ENCODE measurements at places on chromosomes 2 and 18.
A peak's percentile ranks its signal among the peaks of the same experiment; 100 is the strongest.

GRCh38 chr2:171431677-171432167, 2.1 kb downstream of the METTL8 start:
- no peak for DNase-seq

DNA sequence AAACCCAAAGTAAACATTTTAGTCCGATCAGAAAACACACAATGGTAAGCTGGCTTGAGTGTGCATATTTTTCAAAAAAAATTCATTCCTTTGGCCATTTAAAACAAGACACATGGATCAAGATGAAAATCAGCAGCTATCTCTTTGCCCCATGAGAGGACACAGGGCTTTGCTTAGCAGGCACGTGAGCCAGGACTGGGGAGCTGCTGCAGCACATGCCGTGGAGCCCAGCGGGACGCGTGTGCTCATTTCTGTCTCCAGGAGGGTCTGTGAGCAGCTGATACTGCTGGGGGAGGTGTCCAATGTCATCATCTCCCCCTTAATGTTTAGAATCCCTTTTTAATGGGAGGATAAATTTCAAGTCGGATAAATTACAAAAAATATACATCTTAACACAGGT, 49.8 kb upstream of the CNGA3 start:
- no peak for DNase-seq

- peak; percentile 74 for DNase-seq
These were observed 285.1 kb downstream of the MTX2 start for GRCh38 chr2:176554101-176555048.

DNA sequence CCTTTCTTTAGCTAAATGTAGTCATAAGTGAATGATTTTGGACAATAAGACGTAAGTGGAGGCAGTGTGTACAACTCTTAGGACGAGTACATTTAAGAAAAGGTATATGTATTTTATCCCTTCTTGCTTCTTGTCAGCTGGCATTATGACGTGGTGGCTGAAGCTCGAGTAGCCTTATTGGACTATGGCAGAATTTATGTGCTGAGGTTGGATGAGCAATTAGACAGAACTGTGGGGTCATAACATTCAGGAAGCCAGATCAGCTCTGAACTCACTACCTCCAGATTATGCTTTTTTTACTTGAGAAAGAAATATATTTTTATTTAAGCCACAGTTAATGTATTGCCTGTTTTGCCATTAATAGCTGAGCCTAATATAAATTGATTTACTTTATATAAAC, 661.5 kb downstream of the ERBB4 start:
- DNase-seq: peak; percentile 20

- DNase-seq: peak; percentile 7
These were observed 142.0 kb downstream of the TSN start for GRCh38 chr2:121897335-121897970.

DNA sequence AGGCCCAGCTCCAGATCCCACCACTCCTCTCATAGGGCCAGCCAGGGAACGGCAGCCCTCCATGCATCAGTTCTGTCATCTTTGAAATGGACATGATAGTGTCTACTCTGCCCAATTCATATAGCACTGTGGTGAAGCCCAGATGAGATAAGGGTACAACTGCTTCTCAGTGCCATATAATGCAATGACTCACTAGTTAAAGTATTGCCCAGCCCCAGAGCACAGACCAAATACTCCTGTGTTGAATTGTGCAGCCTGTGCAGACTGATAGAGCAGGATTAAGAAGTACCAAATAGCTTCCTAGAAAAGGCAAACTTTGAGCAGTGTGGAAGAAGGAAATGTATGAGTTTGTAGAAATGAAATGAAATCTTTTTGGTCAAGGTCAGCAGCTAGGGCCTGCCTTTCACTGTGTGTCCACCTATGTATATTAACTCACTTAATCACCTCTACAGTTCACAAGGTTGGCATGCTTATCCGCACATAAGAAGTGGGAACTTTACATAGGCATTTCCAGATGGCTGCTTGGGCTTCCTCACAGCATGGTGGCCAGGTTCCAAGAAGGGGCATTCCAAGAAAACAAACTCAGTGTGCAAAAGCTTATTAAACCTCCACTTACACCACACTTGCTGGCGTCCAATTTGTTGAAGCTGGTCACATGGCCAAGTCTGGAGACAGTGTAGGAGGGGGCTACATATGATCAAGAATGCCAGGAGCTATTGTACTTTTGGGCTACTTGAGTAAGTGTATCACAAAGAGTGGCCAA, 102.8 kb upstream of the COPS8 start:
- DNase-seq: no peak

DNA sequence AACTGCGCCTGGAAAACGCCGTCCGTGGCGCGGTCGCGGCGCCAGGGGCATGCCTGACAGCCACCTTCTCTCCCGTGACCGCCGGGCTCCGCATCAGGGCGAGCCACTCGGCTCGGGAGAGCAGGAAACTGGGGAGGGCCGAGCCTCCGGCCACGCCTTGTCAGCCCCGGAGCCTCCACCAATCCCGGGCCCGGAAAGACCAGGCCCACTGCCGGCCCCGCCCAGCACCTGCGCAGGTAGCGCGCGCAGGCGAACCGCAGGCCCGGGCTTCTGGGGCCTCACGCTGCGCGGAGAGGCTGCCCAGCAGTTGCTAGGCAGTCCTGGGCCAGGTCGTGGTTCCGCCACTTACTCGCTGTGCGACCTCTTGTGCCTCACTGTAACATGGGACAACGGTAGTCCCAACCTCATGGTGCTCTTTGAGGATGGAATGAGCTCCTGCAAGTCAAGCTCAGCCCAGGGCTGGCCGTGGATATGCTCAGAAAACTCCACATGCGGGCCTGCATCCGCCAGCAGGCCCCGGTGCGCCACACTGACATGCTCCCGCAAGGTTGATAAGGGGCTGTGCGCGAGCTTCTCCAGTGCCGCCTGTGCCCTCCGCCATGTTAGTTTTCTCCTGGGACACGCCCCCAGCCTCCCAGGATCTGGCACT, 97.1 kb downstream of the INHBB start:
- DNase-seq: no peak

GRCh38 chr18:76405681-76406356, 89.2 kb downstream of the ZNF516 start:
- no peak for DNase-seq

DNA sequence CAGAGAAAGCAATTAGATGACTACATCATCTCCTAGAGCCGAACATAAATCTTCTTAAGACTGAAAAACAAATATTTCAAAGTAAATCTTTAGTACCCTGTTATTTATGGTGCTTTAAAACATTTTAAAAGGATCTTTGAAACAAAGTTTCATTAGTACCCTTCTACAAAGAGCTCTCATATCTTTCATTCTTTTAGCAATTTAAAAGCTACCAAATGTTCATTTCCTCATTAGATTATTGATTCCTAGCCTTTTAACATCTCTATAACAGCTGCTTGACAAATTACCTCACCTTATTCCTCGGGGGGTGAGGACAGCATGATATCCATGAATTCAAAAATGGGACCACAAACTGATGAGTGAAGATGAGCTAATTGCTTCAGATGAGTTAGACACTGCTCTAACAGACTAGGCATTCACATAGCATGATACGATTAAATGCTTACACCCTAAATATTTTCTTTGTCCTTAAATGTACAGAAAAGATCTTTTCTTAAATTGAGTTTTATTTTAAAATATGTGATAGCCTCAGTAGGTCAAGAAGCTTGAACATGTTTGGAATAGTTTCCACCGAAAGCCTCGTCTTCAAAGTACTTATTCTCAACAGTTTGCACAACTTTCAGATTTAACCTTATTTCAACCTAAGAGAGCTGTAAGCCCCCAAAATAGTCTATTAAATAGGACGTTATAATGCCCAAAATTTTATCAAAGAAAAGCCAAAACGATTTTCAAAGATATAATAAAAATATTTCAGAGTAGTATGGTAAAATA, 2.1 kb downstream of the ATAD2B start:
- no peak for DNase-seq

- DNase-seq: no peak
These were observed 316.9 kb upstream of the LRRTM4 start for GRCh38 chr2:77839102-77839501.

GRCh38 chr18:78368726-78369125, 610.9 kb upstream of the SALL3 start:
- DNase-seq: no peak

GRCh38 chr2:127622561-127623387, 23.2 kb upstream of the GPR17 start:
- DNase-seq: no peak

DNA sequence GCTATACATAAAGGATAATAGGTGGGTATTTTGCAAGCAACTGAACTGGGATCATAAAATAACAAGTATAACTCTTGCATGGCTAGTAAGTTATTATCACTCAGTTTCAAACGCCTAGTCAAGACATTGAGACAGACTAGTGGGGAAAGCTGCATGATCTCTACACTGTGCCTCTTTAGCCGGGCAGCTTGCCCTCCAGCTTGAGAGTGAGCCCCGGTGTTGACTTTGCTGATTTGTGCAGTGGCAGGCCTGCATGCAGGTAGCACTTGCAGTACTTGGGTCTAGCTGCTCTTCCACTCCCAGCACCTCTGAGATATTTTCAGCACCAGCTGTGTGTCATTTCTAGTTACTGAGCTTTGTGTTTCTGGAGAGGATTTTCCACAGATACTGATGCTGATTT, 118.8 kb upstream of the DAPL1 start:
- DNase-seq: no peak

- DNase-seq: peak; percentile 73
These were observed 999 bp downstream of the INSIG2 start for GRCh38 chr2:118089139-118089800.

DNA sequence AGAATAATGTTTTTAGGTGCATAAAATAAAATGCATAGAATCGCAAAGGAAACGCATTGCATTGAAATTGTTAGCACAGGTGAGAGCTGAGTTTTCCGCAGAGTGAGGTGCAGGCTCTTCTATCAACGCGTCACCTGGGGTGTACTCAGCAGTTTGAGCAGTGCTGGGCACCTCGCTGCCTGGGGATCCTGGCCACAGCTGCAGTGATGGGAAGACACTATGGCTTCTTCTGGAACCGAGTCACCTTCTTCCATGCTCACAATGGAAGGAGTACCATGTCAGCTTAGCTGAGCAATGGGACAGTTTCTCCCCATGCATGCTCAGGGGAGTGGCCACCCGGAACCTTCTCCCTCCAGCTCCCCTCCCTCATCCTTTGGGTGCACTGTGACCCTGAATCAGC, 95.4 kb upstream of the OTOS start:
- DNase-seq: no peak

GRCh38 chr2:6369266-6369665, 496.4 kb downstream of the CMPK2 start:
- DNase-seq: no peak

DNA sequence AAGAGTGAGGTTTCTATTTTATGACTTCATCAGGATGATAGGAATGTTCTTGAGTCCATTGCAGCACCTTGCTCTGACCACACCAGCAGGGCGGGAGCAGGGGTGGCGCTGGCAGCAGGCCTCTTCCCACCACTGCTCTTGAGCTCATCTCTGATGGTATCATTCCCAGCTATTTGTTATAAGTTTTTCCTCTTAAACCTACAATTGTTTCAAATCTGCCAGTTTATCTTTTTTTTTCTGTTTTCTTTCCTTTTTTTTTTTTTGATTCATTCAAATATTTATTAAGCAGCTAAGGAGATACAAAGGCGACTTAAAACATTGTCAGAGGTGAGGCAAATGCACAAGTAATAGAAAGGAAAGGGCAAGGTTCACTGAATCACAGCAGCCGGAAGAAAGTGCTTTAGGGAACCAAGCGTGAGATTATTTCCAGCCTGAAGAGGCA, 28.7 kb downstream of the NIFK start:
- DNase-seq: no peak

- peak; percentile 96 for DNase-seq
These were observed 98.7 kb downstream of the COL6A3 start for GRCh38 chr2:237315170-237315828.

GRCh38 chr2:165536851-165537499, 67.5 kb downstream of the CSRNP3 start:
- no peak for DNase-seq

GRCh38 chr2:107430006-107430405, 396.7 kb upstream of the RGPD4 start:
- no peak for DNase-seq

DNA sequence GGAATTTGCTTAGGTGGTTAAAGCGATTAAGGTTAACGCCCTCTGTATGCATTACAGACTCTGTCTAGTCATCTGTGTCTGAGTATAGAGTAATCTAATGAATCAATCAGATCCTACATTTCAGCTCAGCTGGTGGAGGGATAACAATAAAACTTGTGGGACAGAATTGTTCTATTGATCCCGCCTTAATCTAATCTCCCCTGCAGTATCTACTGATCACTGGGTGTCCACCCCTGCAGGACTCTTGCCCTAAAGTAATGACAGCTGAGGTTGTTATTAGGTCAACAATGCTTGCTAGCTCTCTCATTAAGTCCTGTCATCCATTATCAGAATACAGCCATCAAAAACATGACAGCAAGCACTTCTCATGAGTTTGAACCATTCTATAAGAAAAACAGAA, 462.6 kb upstream of the TMEFF2 start:
- DNase-seq: no peak

DNA sequence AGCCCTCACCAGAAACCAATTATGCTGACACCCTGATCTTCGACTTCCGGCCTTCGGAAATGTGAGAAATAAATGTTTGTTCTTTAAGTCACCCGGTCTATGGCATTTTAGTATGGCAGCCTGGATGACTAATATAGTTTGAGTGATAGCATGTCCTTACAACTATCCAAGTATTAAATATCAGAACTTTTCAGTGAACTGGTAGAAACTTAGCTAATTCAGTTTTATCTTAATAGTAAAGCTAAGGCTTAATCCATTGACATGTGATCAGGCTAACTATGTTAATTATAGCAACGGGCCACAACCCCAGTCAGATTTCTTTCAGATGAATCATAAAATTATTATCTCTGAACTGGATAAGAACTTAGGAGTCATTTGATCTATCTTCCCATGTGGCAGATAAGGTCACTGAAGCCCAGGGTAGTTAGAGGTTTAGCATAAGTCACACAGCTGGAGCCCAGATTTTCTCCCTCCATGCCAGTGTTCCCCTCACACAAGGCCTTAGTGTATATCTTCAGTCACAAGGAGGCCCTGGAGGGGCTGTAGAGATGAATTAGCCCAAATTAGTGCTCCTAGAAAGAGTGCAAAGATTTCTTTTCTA, 40.7 kb upstream of the UPP2 start:
- peak; percentile 57 for DNase-seq

GRCh38 chr18:11183637-11184036, 34.3 kb upstream of the PIEZO2 start:
- no peak for DNase-seq

GRCh38 chr2:233793465-233794127, 15.5 kb downstream of the MROH2A start:
- DNase-seq: no peak

DNA sequence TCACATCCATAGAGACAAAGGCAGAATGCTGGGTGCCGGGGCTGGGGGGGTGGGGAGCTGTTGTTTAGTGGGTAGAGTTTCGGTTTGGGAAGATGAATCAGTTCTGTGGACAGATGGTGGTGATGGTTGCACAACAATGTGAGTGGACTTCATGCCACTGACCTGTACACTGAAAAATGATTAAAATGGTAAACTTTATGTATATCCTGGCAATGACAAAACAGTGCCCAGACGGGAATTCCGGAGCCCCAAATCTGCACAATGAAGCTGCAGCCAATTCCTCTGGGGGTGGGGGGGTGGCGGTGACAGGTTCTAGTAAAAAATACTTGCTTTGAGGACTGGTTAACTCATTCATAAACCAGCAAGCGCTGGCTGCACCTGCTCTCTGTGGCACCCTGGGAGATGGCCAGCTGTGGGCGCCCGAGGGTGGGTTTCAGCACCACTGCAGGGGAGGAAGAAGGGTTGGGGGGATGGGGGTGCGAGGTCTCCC, 81.8 kb upstream of the HPCAL1 start:
- DNase-seq: peak; percentile 69
